ENCODE measurements at places on chromosomes 12 and 14. TPM values are rescaled to one million over a fixed set of nuclear protein-coding genes. Genes with fewer than 3 reads are reported as not detected.

- no peak for DNase-seq
These were observed 34.5 kb downstream of the KLC1 start for GRCh38 chr14:103663506-103663905.

- no peak for DNase-seq
These were observed 386.0 kb downstream of the BCAT1 start for GRCh38 chr12:24562771-24563431.

- DNase-seq, result no peak
These were observed 47.4 kb downstream of the SUSD6 start for GRCh38 chr14:69658664-69659261.

- no peak for DNase-seq
These were observed 457.7 kb upstream of the TMEM132C start for GRCh38 chr12:127809275-127809674.

DNA sequence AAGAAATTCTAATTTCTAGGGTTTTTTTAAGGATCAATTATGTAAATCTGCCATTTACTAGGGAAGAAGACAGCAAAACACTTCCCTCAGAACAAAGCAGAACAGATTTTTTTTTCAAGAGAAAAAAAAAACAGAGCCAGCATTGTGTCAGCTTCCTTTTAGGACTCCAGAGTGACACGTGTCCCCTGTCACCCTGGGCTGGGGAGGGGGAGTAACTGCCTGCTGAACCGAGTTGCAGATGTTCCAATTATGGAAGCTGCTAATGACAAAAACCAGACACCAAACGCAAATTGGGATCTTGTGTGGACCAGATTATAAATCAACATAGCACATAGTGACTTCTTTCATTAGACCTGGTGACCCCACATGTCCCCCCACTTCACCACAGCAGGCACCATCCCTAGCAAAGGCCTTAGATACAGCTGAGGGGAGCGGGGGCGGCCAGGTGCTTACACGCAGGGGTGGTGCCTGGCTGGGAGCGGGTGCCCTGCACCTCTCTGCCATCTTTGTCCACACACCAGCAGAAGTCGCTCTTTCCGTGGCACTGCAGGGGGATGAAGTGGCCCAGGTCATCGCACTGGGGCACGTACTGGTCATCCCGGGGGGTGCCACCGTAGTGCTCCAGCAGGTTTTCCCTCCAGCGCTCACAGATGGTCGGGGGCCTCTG is 25.4 kb downstream of the RTRAF start:
- no peak for DNase-seq

DNA sequence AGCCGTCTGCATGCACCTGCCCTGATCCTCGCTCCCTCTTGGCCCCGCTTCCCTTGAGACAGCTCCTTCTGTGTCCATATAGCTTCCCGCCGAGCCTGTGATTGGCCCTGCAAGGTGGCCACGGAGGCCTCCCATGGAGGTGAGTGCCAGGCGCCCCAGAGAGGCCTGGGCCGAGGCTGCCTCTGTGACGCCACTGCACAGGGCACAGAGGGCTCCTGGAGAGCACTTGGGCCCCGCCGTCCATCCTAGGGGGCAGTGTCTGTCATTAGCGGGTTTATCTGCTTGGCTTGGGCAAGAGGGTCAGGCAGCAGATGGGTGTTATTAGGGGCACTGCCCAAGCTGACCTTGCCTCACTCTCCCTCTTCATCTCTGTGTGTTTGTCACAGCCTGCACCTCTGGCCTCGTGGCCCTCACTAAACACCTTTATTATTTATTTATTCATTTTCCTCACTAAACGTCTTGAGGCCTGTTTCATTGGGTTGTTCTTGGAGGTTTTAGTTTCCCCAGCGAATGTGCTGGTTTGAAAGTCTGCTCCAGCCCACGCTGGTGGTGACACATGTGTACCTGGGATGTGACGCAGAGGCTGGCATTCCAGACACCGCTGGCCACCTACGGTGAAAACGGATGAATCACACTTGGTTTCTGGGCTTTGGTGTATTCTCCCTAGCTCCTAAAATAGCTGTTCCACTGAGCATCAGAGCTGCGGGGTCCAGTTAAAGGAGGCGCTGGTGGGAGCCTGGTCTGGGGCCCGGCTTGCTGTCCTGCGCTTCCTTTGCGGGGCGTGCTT is 5.9 kb downstream of the ZFYVE21 start:
- no peak for DNase-seq

DNA sequence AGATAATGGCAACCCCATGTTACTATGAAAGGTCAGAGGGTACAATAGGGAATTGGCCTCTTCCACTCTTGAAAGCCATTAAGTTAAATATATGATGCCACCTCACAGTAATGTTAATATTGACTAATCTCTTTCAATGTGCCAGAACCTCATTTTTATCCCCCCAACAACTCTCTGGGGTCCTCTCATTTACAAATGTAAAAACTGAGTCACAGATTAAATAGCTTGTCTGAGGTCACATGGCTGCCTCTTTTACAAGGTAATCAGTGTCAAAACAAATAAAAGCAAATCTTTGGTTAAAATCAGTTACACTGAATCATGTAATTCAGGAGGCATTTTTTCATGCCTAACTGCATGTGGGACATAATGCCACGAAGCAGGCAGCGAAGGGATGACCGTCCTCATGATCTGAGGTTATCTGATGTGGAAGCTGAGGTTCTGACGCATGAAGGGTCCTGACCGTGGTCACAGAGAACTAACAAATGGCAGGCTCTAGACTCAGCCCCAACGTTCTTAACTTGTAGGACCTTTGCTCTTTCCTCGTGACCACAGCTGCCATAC is 78.5 kb downstream of the PTPN21 start:
- DNase-seq, result no peak

DNA sequence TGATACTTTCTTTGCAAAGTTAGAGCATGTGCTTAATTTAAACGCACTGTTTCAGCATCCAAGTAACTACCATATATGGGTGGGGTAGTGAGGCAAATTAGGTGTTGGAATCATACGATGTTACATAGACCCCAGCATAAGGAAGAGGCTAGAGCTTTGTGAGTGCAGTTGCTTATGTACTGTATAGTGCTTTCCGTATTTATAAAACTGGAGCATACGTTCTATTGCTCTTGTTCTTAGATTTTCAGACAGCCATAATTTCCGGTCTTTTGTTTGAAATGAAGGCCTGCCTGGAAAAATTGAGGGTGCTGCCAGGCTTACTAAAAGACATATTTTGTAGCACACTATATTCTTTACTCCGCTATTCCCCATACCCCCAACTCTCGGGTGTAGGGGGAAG is 335.7 kb downstream of the FOXG1 start:
- no peak for DNase-seq

- no peak for DNase-seq
These were observed 153.7 kb upstream of the IGF1 start for GRCh38 chr12:102633981-102634605.

DNA sequence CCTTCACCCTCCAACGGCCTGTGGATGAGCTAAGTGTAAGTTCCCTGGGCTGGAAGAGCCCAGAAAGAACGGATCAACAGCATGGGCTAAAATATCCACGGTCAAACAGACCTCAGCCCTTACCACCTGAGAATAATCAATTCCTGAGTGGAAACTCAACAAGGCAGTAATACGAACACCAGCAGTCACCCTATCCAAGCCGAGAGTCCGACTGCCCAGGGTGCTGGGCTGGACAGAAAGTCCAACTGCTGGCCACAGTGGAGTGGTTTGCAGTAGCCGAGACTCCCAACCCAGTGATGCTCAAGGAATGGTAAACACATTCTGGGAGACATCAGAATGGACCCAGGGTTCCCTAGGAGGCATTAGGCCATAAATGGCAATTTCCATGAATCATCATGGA is 36.8 kb downstream of the ANO2 start:
- no peak for DNase-seq

GRCh38 chr12:49865782-49866135 is 22.9 kb upstream of the BCDIN3D start:
- DNase-seq, result no peak

DNA sequence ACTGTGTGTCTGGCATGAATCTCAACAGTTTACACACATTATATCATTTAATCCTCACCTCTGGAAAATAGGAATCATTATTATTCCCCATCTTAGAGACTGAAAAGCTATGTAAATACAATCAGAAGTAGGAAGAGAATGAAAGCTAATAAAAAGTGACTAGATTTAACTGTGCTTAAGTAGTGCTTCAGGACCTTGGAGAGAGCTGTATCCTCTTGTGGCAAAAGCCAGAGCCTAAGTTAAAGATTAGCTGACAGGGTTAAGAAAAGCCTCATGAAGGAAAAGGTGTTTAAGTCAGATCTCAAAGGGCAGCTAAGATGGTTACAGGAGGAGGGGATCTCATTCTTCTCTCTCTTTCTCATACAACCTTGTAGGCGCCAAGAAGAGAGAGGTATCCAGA is 65.3 kb upstream of the TMEM233 start:
- DNase-seq, result no peak

- no peak for DNase-seq
These were observed 88.6 kb downstream of the AEBP2 start for GRCh38 chr12:19527866-19528265.

DNA sequence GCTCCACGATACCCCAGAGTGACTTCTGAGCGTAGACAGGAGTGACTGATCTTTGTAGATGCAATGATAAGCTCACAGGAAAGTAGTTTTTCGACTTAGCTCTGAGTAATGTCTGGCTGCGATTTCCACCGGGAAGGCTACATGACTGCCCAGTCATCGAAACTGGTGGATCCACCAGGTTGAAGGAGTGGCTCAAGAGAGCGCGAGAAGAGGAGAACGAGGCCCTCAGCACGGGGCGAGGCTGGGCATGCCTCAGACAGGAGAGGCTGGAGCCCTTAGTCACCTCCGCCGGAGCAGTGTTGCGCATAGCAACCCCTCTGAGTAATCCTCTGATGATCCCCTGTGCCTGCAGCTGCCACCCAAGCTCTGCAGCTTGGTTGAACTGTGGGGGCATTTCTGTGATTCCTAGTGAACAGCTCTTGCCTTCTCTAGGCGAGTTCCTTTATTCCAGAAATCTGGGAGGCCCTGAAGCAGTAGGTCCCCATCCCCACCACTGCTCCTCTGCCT is 25.6 kb downstream of the ELK3 start:
- no peak for DNase-seq

GRCh38 chr14:92252323-92252722 is 70.6 kb upstream of the SLC24A4 start:
- no peak for DNase-seq

DNA sequence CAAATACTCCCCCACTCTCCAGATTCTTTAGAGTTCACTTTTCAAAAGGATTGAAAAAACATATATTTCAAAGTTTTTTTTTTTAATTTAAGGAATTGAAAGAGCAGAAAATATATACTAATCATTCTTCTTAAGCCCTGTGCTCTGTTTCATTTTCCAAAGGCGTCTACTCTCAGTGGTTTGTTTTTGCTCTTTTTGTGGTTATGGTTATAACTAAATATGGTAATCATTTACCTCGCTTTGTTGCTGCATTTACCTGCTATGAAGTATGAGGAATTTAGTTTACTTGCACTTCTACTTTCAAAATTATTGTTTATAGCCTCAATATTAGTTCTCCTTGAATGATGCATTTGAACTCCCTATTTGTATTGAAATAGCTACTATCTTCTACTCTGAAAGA is 55.9 kb upstream of the LRRK2 start:
- no peak for DNase-seq

DNA sequence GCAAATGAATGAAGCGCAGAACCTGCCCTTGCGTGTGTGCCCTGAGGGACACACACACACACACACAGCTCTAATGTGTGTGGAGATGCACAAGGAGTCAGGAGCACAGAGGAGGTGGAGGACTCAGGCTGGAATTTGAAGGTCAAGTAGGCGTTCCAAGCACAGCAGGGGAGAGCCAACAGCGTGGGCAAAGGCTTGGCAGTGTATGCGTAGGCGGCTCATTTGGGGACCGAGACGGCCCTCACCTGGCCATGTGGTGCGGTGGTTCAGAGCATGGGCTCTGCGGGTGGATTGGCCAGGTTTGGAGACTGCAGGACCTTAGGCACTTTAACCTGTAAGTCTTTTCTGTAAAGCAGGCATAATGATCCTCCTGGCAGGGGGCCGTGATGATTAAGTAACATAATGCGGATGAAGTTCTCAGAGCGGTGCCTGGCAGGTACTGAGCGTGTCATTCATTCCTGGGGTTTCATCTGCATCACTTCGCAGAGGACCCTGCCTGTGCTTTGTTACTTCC is 69.5 kb upstream of the SLC24A4 start:
- no peak for DNase-seq

GRCh38 chr12:119877639-119877948 is 474 bp upstream of the CIT start:
- DNase-seq, result no peak

- DNase-seq, result no peak
These were observed 151.5 kb downstream of the DERA start for GRCh38 chr12:16062611-16063010.

KCNK13 gene
- polyA plus RNA-seq, result 0.30 TPM

RNASE4 gene
- 4.2 TPM for polyA plus RNA-seq

AP4S1 gene
- polyA plus RNA-seq, result 13.5 TPM

MYH6 gene
- 7.0 TPM for polyA plus RNA-seq

TMEM63C gene
- polyA plus RNA-seq, result 0.67 TPM

STON2 gene
- polyA plus RNA-seq, result 16.6 TPM

LGR5 gene
- 4.5 TPM for polyA plus RNA-seq

KRT75 gene
- polyA plus RNA-seq, result not detected

DIO3 gene
- polyA plus RNA-seq, result 3.1 TPM

LTBP2 gene
- 7.7 TPM for polyA plus RNA-seq

PPP2R5C gene
- polyA plus RNA-seq, result 59.1 TPM

TGM1 gene
- polyA plus RNA-seq, result 0.86 TPM

KRT79 gene
- not detected for polyA plus RNA-seq

C2CD5 gene
- 34.8 TPM for polyA plus RNA-seq

GPR137C gene
- polyA plus RNA-seq, result 4.2 TPM

PTGER2 gene
- 0.72 TPM for polyA plus RNA-seq

MYF6 gene
- 90.3 TPM for polyA plus RNA-seq

LRP1-AS gene
- 0.77 TPM for polyA plus RNA-seq

Measured in forelimb muscle (tissue), 1 donor.